ENCODE measurements at places on chromosomes 7 and 10. TPM values are rescaled to one million over a fixed set of nuclear protein-coding genes. Genes with fewer than 3 reads are reported as not detected.

TMEM184A gene
- 0.38 TPM for polyA plus RNA-seq

OPN4 gene
- 0.93 TPM for polyA plus RNA-seq

NPSR1 gene
- not detected for polyA plus RNA-seq

CUZD1 gene
- polyA plus RNA-seq: 0.25 TPM

CAV1 gene
- 269 TPM for polyA plus RNA-seq

TDRD1 gene
- 0.11 TPM for polyA plus RNA-seq

MKX gene
- polyA plus RNA-seq: 0.18 TPM

PDIA4 gene
- 24.4 TPM for polyA plus RNA-seq

GIMAP6 gene
- 14.6 TPM for polyA plus RNA-seq

SPDYE6 gene
- polyA plus RNA-seq: 0.18 TPM

ENTPD1 gene
- polyA plus RNA-seq: 5.3 TPM

GOLGA7B gene
- 5.3 TPM for polyA plus RNA-seq

FOXI2 gene
- not detected for polyA plus RNA-seq

ST8SIA6 gene
- polyA plus RNA-seq: 1.7 TPM

CC2D2B gene
- polyA plus RNA-seq: 0.77 TPM

SUN3 gene
- not detected for polyA plus RNA-seq

STEAP1B gene
- 0.36 TPM for polyA plus RNA-seq

CCL24 gene
- polyA plus RNA-seq: not detected

Measured in right cardiac atrium (tissue), 5 donors.